Activated T-helper 9 cell treated with anti-CD3 and anti-CD28 coated beads, Interleukin-2, amount 50 U/mL, for 16 hours (primary cell): ENCODE measurements at places on chromosomes 3 and 15.

- DNase-seq: no peak
These were observed 13.2 kb upstream of the RGMA start for GRCh38 chr15:93102211-93102610.

DNA sequence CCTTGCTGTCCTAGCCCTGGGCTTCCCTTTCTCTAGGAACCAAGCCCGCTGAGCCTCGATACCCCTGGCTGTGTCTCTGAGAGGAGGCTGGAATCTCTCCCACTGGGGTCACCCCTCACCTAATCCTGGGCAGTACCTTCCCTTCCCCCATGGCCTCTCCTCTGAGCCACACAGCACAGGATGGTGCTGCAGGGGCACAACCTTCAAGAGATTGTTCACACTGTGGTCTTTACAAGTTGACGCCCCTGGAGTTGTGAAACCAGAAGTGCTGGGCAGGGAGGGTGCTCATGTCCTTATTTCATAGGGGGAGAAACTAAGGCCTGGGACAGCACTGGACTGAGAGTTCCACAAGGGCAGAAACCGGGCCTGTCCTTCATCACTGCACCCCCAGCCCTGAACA, 70.9 kb upstream of the TMEM115 start:
- no peak for DNase-seq

DNA sequence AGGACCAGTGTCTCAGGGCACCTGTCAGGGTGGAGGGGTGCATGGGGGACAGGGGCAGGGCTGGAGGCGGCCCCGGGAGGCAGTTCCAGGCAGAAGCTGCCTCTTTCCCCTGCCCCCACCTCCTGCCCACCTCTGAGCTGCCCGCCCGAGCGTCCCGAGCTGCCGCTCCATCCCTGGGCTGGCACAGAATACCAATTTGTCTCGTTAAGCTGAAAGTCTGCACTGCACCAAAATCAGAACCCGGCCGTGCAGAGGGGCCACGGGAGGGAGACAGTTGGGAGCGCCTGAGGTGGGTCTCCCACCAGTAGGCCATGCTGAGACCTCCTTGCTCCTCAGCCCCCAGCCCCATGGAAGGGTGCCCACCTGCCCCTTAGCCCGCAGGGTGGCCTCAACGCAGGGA, 1.3 kb upstream of the ATP2B2 start:
- DNase-seq: no peak

- no peak for DNase-seq
These were observed 1076.9 kb upstream of the CFAP20DC start for GRCh38 chr3:60126511-60127304.

- DNase-seq: no peak
These were observed 810.3 kb downstream of the ROBO1 start for GRCh38 chr3:78957456-78957855.

DNA sequence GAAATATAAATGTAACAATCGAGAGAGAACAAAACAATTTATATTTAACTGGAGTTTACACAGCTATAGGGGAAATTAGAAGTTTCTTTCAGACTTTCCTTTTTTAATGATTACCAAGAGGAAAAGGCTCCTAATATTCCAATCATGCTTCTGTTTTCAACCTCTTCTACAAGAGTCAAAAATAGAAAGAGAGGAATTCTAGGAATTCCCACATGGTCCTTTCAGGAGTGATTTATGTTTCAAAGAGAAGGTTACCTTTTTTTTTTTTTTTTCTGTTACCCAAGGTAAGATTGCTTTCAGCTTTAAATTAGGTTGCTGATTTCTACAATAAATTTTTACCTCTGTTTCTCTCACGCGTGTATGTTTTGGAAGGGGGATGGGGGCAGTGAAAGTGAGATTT, 355.3 kb upstream of the DCBLD2 start:
- no peak for DNase-seq

- DNase-seq: no peak
These were observed 370.6 kb upstream of the PROK2 start for GRCh38 chr3:72155391-72156064.

DNA sequence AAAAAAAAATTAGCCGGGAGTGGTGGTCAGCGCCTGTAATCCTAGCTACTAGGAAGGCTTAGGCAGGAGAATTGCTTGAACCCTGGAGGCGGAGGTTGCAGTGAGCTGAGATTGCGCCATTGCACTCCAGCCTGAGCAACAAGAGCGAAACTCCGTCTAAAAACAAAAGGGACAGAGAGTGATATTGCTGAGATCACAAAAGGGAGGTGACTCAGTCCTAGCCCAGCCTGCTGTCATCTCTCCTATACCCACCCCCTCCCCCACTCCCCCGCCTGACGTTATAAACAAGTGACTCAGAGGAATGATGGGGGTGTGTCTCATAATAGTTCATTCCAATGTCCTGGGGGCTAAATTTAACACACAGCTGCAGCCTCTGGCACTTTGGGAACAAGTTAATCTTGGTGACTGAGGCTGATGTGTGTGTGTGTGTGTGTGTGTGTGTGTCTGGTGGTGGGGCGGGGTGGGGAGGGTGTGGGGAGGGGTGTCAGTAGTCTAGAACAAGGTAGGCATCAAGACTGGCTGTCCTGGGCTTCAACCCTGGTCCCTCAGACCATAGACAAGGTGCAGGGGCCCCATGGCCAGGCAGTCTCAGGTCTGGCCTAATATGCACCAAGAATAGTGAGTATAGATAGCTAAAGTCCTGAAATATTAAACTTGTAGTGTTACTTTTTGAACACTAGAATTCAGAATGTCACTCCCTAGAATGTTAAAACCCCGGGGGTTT, 1.3 kb upstream of the KLHL40 start:
- DNase-seq: peak; percentile 24

DNA sequence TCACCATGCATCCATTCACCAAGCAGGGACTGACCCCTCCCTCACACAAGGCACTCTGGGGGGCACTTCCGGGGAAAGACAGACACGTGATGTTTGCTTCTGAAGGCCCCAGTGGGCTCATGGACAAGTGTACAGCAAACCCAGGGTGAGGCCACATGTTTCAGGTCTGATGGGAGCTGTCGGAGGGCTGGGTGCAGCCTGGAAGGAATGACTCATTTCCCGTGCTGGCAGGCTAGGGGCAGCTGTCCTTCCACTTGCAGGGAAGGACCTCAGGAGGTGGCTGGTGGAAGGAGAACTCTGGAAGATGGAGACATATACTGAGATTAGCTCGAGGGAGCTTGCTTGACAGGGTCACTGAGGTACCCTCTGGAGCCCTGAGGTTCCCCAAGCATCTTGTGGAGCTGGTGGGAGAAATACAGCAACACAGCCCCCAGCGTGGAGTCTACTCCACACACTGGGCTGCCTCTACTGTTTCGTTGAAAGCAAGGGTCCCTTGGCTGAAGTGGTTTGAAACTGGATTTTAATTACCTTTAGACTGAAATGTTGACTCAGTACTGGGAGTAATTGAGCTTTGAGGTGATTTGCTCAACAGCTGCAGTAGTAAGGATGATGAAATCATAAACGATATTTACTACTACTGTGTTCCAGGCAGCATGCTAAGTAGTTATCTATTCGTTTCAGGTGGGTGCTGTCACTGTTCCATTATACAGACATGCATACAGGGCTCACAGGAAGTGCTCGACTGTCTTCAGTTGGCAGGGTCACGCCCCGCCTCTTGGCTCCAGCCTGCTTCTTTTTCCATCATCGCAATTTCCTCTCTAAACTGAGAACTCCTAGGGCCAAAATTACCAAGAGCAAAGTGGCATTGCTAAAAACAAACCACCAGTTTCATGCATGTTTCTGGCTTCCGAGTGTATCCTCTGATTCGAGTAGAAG, 230.4 kb downstream of the ADAMTS17 start:
- DNase-seq: no peak

GRCh38 chr3:153906366-153906765, 214.8 kb upstream of the ARHGEF26 start:
- no peak for DNase-seq

DNA sequence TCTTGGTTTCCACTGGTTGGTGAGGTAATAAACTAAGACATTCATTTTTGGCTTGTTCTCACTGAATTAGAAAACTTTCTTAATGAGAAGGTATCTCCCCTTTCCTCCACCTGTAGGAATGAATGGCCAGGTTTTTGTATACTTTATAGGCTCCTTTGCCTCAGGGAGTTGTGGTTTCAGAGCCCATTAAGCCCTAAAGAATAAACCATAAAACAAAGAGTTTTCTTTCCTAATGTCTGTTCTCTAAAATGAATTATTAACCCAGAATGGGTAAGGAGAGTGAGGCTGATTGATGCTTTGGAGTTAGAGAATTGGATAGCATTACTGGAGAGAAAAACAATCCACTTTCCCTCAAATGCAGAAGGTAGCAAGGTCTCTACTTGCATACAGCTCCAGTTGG, 67.6 kb downstream of the TIGIT start:
- DNase-seq: no peak

DNA sequence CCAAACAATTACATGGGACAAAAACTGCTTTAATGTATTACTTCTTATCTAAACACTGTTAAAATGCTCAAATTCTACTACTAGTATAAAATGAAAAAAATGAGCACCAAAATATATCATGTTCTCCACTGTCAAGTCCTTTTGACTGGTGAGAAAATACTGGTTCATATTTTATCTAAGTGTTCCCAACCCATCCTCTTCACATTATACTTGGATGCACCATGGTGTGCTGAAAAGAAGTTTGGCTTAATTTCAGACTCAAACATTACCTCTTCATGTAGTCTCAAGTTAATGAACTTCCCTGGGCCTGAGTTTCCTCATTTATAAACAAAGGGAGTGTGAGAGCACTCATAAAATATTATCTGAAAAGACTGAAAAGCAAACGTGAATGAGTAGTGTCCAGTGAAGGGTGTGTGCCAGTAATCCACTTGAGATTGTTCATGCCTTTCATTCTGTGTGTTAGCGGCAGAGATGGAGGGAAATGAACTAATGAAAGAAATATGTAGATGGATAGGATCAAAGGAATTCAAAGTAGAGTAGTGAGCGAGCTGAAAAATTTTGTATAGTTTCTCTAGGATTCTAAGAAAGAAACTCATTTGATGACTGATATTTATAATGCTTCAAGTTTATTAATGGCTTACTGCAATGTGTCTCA, 263.2 kb downstream of the NLGN1 start:
- no peak for DNase-seq

DNA sequence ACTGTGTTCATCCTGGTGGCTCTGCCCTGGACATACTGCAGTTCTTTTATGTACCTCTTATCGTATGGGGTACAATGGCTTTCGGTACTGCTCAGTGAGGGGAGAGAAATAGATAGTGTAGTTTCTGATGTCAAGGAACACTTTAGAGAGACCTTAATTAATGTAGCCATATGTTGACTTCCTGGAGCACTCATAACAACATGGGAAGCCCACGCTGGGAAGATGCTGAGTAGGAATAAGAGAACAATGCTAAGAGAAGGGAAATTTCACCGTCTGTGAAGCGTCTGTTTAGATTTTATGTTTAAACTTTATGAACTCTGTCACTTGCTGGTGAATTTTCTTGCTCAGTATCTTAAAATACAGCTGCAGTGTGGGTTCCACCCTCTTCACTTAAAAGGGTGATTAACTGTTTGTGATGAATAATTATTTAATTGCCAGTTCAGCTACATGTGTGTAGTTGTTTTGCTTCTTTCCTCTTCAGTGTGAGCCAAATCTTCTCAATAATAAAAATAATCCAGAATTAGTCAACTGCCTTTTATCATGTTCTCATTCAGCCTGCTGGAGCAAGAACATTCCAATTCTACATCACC, 373.1 kb upstream of the TPRG1 start:
- DNase-seq: no peak

DNA sequence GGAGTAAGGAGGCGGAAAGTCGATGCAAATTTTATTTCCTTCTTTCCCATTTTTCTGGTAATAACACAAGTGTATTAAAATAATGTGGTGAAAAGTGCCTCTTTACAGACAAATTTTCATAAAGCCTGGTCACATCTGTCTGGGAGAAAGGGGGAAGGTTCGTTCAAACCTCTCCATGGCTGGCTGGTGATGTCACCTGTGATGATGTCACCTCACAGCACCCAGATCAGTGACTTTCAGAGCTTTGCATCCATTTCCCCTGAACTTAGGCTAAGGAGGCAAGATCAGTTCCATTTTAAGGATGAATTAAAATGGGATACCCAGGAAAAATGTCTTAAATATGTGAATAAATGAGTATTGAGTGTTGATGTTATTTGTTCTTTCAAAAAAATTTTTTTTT, 34.1 kb downstream of the ATP10A start:
- DNase-seq: no peak

GRCh38 chr3:9130345-9131305, 118.8 kb downstream of the SRGAP3 start:
- no peak for DNase-seq

GRCh38 chr15:90062023-90062442, 40.2 kb downstream of the IDH2 start:
- peak; percentile 33 for DNase-seq

- DNase-seq: no peak
These were observed 363.4 kb downstream of the GAP43 start for GRCh38 chr3:115986555-115987207.

DNA sequence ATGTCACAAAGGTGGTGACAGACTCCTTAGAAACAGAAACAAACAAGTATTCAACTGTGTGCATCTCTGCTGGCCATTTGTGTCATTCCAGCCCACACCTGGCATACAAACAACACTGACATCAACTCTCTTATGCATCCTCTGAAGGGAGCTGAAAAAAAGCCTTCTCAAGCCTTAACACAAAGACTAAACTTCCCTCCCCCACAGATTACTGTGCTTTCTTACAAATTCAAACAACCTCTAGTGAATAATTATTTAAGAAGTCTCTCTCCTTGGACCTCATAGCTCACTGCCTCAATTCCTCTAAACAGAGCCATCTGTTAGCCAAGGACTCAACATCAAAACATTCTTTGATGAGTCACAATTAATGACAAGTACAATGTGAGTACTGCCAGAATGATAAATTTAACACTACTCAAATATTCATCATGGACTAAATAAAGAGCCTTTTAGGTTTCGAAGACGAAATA, 132.1 kb downstream of the WDR76 start:
- DNase-seq: no peak

- no peak for DNase-seq
These were observed 5.9 kb upstream of the TBC1D21 start for GRCh38 chr15:73867426-73867825.

- no peak for DNase-seq
These were observed 445.1 kb upstream of the RBMS3 start for GRCh38 chr3:28835751-28836150.

DNA sequence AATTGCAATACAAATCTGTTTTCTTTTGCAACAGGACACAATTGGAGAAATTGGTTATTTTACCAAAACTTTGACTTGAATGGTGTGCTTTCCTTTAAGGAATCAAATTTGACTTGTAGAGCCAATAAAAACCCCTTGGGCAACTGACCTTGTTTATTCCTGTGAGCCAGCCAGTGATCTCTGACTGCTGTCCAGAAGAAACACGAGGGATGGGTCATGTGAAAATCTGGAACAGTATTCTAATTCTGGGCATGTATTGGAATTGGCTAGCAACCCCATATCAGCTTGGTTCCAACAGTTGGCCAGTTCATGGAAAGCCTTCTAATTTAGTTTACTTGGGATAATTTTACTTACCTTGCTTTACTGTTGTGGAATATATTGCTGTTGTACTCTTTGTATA, 19.1 kb upstream of the HHATL start:
- no peak for DNase-seq

GRCh38 chr15:88476635-88477060, 9.1 kb downstream of the MRPS11 start:
- no peak for DNase-seq
